ENCODE measurements at places on chromosomes 11 and 22.
A peak's percentile ranks its signal among the peaks of the same experiment; 100 is the strongest.

DNA sequence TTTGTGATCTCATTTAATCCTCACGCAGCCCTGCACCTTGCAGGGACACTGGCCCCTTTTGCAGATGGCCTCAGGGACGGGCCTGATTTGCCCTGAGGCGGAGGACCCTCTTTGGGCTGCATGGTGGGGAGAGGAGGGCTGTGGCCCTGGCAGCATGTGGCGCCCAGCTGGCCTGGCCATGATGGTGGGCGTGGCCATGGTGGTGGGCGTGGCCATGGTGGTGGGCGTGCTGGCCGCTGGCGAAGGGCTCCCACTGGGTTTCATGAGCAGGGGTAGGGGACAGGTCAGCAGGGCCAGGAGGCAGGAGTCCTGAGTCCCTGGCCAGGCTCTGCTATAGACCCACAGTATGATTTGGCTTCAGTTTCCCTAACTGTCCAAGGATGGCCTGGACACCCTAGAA is 13.1 kb downstream of the WNT11 start:
- DNase-seq = no peak

GRCh38 chr11:86204356-86204755 is 40.2 kb upstream of the EED start:
- no peak for DNase-seq

- no peak for DNase-seq
Measured at GRCh38 chr11:116224154-116224888, 548.5 kb downstream of the BUD13 start.

DNA sequence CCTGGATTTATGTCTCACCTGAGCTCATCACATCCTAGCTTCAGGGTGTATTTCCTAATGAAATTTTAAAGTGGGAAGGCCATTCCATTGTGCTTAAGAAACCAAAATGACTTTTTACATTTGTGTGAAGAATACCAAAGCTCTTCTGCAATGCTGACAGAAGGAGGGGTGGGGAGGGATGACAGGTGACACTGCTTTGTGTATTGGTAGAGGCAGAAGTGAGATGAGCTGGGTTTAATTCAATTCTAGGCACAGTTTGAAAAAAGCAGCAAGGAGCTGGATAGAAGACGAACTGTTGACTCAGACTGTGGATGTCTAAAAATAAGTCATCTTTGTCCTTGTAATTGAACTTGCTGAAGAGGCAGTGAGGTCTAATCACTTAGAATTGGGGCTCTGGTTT is 710.3 kb upstream of the KIRREL3 start:
- no peak for DNase-seq

GRCh38 chr11:127274328-127274676 is 273.7 kb upstream of the KIRREL3 start:
- no peak for DNase-seq

DNA sequence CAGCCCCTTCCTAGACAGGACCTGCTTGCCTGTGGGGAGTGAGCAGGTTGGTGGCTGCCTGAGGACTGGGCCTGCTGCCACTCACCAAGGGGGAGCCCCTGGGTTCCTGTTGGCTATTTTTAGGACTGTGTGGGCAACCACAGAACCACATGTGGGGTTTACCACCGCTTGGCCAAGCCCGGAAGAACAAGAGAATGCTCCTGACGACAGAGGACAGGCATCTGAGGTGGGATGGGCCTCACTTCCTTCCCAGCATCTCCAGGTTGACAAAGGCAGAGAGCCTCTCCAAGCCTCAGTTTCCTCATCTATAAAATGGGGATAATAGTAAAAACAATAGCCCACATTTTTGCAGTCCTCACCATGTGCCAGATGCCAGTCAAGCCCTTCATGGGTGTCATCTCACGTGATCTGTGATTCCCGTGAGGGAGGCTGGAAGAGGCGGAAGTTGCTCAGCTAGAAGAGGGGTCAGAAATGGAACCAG is 43.6 kb downstream of the LRRC32 start:
- DNase-seq = no peak

- DNase-seq = peak; percentile 34
Measured at GRCh38 chr11:120344302-120345004, 8.2 kb downstream of the ARHGEF12 start.

DNA sequence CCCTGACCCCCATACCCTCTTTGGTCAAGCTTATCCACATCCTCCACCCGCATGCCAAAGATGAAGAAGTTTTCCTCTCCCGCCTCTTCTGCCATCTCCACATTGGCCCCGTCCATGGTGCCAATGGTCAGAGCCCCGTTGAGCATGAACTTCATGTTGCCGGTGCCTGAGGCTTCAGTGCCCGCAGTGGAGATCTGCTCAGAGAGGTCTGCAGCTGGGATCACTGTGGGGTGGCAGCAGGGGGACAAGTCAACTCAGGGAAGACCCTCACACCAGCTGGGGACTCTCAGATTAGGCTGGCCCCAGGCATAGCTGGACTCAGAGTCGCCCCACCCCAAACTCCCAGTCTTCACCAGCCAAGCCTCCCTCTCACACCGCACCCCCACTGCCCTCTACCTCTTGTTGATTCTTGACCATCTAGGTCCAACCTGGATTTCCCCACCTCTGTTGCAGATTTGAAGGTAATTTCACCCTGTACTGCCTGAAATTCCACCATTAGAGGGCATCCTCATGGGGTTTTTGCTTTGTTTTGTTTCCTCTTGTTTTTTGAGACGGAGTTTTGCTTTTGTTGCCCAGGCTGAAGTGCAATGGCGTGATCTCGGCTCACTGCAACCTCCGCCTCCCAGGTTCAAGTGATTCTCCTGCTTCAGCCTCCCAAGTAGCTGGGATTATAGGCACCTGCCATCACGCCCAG is 6.6 kb upstream of the RASGRP2 start:
- no peak for DNase-seq

DNA sequence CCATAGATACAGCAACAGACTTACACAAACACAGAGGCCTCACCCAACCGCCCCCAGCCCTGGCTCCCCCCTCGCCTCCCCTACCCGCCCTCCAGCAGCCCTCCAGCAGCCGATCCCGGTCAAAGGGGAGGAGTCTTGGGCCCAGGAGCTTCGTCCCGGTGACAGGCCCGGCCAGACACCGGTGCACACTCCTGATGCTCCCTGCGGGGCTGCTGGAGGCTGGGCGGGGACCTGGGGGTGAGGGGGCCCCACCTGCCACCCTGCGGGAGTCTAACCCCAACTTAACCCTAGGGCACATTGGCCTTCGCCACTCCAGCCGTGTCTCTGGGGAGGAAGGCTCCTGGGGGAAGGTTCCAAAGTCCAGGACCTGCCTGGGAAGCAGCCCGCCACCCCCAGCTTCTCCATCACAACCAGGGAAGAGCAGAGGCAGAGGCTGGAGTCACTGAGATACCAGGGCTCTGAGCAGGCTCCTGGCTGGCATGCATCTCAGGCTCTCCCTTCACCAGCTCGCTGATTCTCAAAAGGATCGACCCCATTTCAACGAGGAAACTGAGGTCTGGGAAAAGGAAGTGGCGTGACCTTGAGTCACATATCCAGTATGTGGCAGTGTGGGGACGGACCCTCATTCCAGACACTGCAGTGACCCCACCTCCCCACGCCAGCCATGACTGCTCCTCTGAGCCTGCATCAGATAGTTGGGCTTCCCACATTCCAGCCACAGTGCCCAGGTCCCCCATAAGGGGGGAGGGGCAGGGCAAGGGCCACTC is 14.4 kb downstream of the BCL9L start:
- DNase-seq = peak; percentile 71

GRCh38 chr11:88332851-88333250 is 4.7 kb downstream of the CTSC start:
- no peak for DNase-seq

DNA sequence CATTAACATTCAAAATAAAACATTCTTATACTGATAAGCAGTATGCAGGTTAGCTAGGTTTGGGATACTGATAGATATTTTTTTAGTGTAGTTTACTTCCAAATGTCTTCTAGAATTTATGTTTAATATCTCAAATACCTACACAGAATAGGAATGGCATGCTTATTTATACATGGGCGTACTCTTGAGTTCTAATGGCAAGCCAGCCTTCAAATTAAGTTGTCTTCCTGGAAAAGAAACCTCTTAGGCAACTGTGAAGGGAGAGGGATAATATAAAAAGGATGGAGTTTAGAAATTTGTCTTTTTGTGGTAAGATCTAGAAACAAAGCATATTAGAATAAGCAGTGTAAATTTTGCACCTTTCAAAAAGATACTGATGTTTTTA is 65.4 kb downstream of the MTMR3 start:
- DNase-seq = no peak

GRCh38 chr11:11894486-11894885 is 52.7 kb downstream of the USP47 start:
- DNase-seq = no peak

DNA sequence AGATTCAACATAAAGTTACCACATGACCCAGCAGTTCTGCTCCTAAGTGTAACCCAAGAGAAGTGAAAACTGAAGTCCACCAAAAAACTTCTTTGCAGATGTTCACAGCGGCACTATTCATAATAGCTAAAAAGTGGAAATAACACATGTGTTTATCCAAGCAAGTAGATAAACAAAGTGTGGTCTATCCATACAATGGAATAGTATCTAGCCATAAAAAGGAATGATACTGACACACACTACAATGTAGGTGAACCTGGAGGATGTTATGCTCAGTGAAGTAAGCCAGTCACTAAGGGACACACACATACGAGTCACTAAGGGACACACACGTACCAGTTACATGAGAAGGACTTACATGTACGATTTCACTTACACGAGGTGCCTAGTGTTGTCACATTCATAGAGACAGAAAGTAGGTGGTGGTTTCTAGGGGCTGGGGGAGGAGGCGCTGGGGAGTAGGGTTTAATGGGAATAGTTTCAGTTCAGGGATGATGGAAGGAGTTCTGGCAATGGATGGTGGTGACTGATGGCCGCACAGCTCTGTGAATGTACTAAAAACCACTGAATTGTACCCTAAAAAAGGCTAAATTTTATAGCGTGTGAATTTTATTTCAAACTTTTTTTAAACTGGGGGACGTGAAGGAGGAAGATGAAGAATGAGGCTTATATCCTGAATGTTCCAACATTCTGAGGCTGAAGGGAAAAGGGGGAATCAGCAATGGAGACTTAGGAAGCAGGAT is 27.2 kb upstream of the COMT start:
- DNase-seq = no peak

DNA sequence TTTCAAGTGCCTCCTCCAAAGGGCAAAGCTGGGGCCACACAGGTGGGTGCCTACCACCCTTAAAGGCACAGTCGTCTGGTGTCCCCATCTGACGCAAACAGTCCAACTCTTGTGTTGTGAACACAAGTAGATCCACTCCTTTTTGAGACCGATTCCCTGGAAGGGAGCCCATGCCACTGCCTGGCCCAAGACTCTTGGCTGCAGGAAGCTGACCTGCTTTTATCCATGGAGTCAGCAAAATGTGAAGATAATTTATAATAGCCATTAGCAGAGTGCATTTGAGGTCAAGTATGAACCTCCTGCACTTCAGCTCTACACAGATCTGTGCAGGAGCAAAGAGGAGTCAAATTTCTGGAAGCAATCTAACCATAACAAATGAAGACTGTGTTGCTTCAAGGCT is 68.5 kb downstream of the ADM start:
- no peak for DNase-seq

DNA sequence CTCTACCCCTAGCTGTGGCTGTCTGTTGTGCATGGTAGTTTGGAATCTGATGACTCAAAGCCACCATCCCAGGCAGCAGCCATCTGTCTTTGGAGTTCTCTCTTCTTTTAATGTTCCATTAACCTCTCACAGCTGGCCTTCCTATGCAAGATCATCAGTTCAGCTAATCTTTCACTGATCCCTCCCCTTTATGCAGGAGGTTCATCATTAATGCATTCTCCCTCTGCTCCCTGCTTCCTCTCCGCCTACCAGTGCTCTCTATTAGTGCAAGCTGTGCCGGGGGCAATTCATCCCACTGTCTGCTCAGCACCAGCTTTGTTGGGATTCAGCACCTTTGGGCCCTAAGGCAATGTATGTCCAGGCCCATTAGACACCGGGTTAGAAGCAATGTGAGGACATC is 413.0 kb upstream of the LRRC4C start:
- DNase-seq = no peak

- DNase-seq = no peak
Measured at GRCh38 chr11:2588809-2589537, 110.8 kb downstream of the KCNQ1OT1 start.

DNA sequence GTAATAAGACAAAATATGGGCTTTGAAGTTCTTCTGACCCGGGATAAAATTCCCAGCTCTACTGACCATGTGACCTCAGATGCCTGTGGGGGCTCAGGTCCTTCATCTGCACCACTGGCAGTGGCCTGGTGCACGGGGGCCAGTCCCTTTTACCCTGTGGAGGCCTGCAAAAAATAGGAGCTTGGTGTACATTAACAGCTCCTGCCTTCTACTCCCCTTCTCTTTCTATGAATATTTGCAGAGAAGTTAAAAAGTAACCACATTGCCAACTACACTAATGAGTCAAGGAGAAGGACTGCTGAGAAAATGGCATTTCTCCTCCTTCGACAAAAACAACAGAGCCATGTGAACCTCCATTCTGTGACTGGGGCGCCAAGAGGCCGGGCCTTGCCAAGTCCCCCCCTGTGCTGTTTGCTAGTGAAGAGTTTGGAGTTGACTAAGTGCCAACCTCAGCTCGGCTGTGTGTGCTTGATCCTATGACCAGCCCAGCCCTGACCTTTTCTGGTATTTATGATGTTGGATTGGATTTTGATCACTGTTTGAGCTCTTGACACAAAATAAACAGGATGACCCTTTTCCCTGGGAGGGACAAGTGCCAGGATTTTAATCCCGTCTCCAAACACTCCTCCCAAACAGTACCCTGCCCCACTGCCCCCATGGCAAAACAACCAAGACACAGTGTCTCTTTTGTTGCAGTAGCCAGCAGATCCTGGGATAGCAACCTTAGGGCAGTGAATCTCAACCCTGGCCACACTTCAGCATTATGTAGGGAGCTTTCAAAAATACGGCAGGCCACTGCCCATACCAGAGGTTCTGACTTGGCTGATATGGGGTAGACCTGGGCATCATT is 380.1 kb downstream of the LARGE1 start:
- no peak for DNase-seq

DNA sequence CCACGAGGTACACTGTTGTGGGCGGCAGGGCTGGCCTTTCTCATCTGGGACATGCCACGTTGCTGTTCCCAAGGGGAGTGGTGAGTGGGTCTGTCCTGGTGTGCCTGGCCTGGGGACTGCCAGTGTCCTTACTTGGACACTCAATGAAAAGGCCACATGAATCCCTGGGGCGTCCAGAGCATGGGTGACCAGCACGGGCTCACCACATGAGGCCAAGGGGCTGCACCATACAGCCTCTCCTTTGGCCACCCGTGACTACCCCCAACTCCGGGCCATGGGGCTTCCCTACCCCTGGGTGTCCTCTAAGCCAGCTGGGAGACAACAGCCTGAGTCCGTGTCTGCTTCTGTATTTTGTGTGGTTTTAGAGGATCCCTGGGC is 20.2 kb upstream of the TXNRD2 start:
- DNase-seq = no peak

All from PC-9 (cell line).